ENCODE measurements at places on chromosomes 6 and 20.

DNA sequence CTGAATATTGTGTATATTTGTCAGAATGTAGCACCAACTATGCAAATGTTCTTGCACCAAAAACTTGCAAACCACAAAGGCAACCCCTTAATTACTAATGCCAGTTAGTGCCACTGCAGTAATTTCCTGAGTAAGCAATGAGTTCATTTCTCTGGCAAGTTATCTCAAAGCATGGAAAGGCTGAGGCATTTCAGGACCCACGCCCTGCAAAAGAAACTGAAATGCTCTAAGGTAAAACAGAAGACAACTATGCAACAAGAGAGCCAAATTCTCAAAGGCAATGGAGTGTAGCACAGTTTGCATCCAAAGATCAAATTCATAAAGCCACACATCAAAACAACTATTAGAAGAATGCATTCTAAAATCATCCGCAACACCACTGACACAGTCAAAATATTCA, 994.4 kb downstream of the EYS start:
- no peak for DNase-seq

GRCh38 chr6:15147827-15148226, 98.0 kb upstream of the JARID2 start:
- no peak for DNase-seq

DNA sequence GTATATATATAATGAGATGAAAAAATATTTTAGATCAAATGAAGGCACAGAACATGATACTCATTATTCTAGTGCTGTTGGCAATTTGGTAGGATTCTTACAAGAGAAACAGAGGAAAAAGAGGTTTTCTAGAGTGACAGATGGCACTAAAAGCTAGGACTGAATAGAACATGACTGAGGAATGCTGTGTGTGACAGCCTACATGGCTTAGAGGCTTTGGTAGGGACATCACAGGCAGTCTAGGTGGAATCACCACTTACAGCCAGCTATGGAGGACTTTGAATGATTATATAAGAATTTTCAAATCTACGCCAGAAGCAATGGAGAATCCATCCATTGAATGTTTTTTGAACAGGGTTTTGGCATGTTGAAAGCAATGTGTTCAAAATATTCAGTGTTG, 52.8 kb downstream of the TPD52L1 start:
- DNase-seq = no peak

DNA sequence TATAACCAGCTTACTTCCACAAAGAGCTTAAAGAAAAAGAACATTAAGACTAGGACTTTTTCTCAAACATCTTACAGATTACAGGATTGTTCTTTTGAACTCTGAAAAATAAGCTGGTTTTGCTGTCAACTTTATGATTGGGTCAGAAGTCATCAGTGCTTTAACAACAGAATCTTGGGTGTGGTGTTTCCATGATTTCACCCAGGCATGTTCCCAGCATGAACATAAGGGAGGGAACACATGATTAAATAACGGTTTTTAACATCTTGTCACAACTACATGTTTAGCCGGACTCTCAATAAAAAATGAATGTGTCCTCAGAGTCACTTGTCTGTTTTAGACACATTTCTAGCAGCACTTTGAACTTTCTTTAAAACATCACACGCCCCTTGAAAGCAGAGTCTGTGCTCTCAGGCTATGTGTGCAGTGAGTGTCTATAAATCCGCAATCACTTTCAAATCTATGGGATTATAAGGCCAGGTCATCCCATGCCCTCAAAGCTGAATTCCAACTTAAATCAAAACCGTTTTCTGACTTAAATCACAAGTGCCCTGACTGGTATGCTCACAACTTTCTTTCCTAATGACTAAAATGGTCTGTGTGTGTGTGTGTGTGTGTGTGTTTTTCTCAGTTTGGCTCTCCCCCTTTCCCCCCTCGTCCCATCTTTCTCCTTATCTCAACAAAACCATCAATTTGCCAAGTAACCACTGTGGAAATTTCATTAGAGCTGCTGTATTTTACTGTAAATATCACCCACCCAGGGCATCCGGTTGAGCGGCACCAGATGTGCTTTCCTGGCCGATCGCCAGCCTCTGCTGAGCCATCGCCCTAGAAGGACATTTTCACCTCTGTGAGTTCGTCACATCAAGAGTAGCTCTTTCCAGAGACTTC, 216.8 kb upstream of the DTNBP1 start:
- DNase-seq = peak; percentile 32

GRCh38 chr6:55833284-55833683, 42.1 kb downstream of the BMP5 start:
- DNase-seq = no peak

DNA sequence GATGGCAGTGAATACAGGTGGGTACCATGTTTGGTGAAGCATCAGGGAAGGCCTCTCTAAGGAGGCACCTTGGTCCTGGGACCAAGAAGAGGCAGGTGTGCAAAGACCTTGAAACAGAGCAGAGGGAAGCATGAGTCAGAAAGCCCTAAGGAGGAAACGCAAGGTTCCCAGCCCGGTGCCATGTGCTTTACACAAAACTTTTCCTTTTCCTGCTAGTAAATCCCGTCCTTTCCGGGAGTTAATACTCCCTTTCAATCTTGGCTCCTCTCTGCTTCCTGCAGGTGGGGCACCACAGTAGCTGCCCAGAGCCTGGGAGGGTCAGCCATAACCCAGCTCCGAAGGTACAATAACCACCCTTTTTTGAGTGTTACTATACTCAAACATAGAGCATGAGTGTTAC, 19.4 kb upstream of the SLC23A2 start:
- no peak for DNase-seq

DNA sequence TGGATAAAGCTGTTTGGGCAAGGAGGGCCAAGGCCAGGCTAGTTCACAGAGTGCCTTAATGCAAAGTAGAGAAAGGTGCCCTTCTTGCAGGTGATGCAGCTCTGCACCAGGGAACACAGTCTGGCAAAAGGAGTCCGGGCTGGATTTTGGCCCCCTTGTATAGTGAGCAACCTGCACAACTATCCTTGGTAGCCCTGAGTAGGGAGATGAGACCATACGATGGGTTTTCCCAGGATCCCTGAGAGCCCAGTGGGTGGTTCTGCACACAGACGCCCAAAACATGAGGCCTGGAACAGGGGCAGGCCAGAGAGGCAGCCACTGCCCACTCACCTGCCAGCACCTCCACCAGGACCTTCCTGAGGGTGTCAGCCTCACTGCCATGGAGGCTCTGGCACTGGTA, 2.0 kb downstream of the TREM2 start:
- DNase-seq = no peak

GRCh38 chr6:55023230-55023629, 151.1 kb upstream of the HCRTR2 start:
- DNase-seq = no peak

GRCh38 chr6:27809939-27810767, 102.0 kb downstream of the OR2B2 start:
- DNase-seq = peak; percentile 96

DNA sequence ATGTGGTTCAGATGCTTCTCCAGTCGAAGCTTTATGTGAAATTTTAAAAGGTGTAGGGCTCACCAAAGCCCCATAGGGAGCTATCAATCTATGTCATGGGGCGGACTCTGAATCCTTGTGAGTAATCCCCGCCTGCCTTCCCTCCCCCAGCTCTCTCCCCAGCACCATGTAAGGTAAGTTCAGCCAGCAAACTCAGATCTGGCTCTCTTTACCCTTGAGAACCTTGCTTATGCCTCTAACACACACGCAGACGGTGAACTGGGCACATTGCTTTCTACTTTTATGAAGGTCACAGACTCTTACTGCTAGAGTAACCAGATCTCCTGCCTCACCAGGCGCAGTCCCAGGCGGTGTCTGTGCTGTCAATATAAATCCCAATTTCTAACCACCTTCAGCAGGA, 82.6 kb upstream of the CNKSR3 start:
- no peak for DNase-seq

DNA sequence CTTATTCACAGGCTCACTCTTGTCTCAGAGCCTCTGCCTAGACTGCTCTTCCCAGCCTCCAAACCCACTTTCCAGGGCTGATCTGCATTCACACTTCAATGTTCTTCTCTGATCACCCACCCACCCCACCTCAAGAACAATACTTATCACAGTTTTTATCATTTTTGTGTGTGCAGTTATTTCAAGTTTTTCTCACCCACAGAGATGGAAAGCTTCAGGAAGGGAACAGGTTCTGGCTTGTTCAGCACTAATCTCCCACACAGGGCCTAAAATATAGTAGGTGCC, 160.9 kb downstream of the MRPL14 start:
- no peak for DNase-seq

DNA sequence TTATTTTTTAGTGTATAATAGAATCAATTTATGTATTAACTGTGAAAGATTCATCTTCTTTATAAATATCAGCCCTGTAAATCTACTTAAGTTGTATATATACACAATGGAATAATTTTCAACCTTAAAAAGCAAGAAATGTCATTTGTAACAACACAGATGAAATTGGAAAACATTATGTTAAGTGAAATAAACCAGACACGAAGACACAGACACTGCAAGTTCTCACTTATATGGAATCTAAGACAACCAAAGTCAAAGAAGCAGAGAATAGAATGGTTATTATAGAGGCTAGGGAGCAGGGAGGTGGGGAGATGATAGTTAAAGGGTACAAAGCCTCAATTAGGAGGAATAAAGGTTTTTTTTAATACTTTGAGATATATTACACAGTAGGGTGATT, 1404.4 kb downstream of the HACE1 start:
- no peak for DNase-seq

- no peak for DNase-seq
Observed at GRCh38 chr20:10061641-10062040, 26.9 kb downstream of the ANKEF1 start.

- no peak for DNase-seq
Observed at GRCh38 chr6:1613346-1613687, 3.6 kb downstream of the FOXC1 start.

GRCh38 chr6:29827579-29828470, at the start of gene HLA-G:
Gene HLA-G (plus strand): TSS chr6:29827825. CDS start chr6:29827845, 20 bp downstream.
- DNase-seq = no peak

DNA sequence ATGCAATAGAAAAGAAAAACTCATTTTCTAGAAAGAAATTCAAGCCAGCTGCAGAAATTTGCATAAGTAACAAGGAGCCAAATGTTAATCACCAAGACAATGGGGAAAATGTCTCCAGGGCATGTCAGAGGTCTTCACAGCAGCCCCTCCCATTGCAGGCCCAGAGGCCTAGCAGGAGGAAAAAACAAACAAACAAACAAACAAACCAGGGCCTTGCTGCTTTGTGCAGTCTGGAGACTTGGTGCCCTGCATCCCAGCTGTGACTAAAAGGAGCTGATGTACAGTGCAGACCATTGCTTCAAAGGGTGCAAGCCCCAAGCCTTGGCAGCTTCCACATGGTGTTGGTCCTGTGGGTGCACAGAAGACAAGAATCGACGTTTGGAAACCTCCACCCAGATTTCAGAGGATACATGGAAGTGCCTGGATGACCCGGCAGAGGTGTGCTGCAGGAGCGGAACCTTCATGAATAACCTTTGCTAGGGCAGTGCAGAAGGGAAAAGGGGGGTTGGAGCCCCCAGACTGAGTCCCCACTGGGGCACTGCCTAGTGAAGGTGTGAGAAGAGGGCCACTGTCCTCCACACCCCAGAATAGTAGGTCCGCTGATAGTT, 110.9 kb upstream of the AKAP12 start:
- DNase-seq = no peak

DNA sequence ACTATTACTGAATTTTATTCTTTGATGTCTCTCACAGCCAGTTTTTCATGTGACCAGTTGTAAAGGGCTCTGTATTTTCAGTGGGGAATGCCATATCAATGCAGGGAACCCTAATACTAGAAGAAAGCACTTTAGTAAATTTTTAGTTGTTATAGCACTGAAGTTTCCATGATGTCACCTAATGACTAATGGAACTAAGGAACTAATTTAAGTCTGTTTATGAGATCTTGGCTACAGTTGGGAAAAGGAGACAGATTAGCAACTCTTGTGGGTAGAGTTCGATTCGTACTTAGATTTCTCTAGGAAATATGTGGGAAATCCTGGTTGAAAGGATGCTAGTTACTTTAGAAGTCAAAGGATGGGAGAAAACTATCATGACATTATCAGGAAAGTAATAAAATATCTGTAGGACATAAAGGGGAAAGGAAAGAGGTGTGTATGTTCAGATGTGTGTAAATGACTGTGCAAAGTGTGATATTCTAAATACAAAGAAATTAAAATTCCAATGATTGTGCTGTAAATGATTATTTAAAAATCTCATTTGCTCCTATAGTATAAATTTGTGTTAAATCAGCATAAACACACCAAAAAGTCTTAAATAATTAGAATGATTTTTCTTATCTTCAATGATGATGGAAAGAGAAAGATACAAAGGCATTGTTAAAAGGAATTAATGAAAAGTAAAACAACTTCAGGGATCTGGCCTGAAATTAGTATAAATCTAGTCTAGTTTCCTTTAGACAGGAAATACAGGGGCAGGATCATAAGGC, 103.4 kb downstream of the LRRC1 start:
- no peak for DNase-seq

- no peak for DNase-seq
Observed at GRCh38 chr6:8132130-8132529, 29.8 kb upstream of the EEF1E1 start.

GRCh38 chr20:63125581-63125837, 90.4 kb downstream of the YTHDF1 start:
- no peak for DNase-seq

- no peak for DNase-seq
Observed at GRCh38 chr20:14568701-14569100, 231.3 kb upstream of the FLRT3 start.

- DNase-seq = no peak
Observed at GRCh38 chr20:37346236-37346534, 245 bp downstream of the SRC start.

- no peak for DNase-seq
Observed at GRCh38 chr20:50224531-50225255, 34.1 kb downstream of the CEBPB start.

DNA sequence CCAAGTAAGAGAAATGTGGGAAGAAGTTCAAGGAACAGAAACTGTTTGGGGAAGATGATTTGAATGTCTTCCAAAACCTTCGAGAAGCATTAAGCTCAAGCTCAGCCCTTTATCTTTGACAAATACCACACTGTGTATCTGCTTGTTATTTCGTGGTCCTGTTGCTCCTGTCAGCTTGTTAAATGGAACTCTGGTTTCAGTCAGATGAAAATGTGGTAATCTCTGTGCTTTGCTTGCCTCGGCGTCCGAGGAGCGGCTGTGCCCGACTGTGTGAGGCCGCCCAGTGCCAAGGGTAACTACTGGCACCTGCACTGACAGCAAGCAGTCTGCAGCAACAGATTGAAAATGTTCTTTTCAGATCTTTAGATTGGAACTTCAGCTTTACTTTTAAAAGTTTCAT, 577.9 kb upstream of the FLRT3 start:
- no peak for DNase-seq

- no peak for DNase-seq
Observed at GRCh38 chr6:165487950-165488349, 175.1 kb downstream of the PDE10A start.
